Chondrocyte (in vitro differentiated cells): ENCODE measurements at places on chromosomes 11 and 22. TPM values are rescaled to one million over a fixed set of nuclear protein-coding genes. Genes with fewer than 3 reads are reported as not detected.

CDC42BPG gene
- total RNA-seq: 0.17 to 0.46 TPM (median 0.35 TPM) in 3 replicates

DNA sequence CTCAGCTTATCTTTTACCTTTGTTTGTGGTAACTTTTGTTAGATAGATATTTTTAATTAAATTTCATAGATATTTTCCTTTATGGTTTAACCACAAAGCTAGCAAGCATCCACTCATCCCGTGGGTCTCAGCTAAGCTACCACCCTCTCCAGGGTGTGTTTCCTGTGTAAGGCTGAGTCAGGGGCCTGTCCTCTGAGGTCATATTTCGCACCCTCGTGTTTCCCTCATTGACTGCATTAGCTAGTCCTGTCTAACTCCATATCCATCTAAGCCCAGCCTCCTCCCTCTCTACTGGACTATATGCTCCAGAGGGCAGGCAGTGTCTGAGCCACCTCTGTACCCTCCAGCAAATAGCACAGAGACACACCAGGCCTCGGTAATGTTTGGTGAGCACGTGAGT is 16.7 kb downstream of the XRRA1 start:
- DNase-seq: no peak

- DNase-seq: no peak
Observed at GRCh38 chr11:131186629-131187101, 183.8 kb upstream of the NTM start.

LRRC56 gene
- 2.6 to 2.9 TPM (median 2.7 TPM) in 3 replicates for total RNA-seq

CDKN1C gene
- 5.4 to 15.7 TPM (median 14.6 TPM) in 3 replicates for total RNA-seq

TP53I11 gene
- 50.1 to 97.5 TPM (median 96.9 TPM) in 3 replicates for total RNA-seq

BLID gene
- total RNA-seq: 0.35 to 0.68 TPM (median 0.41 TPM) in 3 replicates

MMP27 gene
- total RNA-seq: not detected in 3 replicates

- no peak for DNase-seq
Observed at GRCh38 chr22:37636186-37636948, 3.1 kb upstream of the SH3BP1 start.

- no peak for DNase-seq
Observed at GRCh38 chr11:100753172-100753543, 66.1 kb downstream of the ARHGAP42 start.

DNA sequence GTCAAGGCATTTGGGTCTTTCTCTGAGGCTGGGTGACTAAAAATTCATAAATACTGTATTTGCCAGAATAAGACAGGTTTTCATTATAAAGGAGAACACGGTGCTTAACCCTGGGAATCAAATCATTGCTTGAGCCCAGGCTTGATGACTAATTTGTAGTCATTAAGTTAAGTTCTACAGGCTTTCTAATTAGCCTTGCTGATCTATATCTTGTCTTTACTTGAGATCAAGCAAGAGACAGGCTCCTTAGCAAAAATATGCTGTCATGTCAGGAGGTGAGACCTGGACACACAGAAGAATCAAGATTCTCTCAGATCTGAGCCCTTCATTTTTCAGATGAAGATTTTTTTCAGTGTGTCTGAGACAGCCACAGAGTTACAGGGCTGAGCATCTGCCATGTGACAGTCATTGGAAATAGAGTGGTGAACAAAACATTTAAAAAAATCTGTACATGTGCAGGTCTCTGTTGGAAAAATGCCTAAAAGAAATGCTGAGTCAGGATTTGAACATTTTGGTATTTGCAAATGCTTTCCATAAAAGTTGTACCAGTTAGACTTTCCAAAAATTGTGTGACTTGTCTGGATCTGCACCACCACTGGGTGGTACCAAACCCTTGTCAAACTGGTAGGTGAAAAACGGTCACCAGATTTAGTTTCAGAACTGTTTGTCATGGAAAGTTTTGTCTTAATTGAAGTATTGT is 14.6 kb downstream of the ACAT1 start:
- no peak for DNase-seq

DNA sequence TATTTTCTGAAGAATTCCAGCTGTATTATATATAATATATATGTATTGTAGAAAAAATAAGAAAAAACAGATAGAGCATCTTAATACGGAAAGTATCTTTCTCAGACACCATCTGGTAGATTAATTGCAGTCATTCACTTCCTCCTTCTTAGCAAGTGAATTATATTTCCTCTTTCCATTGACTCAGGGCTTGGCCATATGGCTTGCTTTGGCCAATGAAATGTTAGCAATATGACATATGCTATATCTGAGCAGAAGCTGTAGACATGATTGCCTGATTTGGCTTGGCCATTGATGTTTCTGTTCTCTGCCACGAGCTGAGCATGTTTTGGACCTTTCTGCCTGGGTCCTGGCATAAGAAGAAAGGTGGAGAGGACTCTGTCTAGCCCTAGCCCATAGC is 34.4 kb upstream of the ZBED5 start:
- DNase-seq: no peak

DNA sequence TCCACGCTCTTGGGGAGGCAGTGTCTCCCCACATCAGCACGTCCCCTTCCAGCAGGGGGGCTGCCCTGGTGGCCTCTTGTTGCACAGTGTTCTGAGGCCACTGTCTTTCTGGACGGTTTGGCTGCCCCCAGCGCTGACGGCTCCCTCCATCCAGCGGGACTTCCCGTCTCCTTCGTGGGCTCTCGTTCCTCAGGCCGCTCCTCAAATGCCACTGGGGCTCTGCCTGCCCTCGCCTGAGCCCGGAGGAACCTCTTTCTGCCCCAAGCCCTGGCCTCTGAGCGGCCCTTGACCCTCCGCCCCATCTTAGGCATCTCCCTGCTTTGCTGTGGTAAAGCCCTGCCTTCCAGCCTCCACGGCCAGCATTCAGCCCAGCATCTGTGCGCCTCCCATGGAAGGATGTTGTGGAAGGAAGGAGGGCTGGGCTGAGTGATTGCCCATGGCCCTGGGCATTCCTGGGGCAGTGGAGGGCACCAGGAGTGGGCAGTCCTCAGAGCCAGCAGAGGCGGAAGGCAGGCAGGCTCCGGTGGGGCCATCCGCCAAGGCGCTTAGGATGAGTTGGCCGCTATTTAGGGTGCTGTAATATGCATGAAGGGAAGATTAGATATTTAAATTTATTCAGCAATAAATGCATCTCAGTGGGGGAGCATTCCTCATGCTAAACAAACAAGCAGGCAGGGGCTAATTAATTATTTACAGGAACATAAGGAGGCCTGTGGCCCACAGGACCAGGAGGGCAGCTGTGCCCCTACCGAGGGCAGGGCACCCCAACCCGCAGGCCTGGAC is 17.8 kb downstream of the OTUB1 start:
- peak; percentile 86 for DNase-seq

NEAT1 gene
- 333 to 440 TPM (median 377 TPM) in 3 replicates for total RNA-seq

DNA sequence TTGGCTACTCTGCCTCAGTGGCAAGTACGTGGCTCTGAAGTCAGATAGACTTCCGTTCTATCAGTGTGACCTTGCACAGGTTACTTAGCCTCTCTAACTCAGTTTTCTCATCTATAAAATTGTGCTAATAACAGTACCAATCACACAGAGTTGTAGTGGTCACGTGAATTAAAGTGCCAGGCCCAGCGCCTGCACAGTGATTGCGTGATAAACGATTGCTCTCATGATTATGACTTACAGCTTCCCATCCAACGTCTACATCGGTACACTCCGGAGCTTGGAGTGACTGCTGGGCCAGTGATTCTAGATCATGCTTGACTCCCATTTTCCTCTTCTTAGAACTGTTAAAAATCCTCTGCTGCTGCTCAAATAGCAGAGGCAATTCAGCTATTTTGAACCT is 221.8 kb downstream of the CEP164 start:
- no peak for DNase-seq

MUC15 gene
- not detected in 3 replicates for total RNA-seq

DNA sequence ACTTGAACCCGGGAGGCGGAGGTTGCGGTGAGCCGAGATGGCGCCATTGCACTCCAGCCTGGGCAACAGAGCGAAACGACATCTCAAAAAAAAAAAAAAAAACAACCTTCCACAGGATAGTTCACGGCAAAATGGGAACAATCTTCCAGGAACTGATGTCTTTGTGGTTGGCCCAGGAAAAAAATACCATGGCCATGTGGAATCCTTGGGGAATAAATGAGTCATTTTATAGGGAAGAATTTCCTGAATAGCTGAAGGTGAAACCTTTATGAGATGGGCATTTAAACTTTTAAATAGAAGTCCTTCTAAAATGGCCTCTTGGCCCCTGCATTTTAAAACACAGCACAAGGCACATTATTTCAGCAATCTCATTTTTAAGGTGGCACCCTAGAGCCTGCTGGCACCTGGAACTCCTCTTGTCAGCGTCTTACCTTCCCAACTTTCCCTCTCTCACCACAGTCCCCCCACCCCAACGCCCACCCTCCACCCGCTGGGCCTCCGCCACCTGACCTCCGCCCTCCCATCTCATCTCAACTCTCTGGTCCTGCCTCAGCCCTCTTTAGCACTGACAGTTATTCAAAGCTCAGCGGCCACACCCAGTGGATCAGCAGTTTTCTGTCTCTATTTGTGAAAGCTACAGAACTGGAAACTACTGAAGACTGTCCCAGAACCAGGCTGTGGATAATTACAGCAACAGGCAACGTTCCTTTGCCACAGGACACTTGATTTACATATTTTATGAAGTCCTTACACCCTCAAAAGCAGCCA is 43.1 kb downstream of the SCGB1A1 start:
- DNase-seq: no peak
